ENCODE measurements at places on chromosomes 1 and 21.

- DNase-seq = no peak
Measured at GRCh38 chr21:41894922-41895557, 15.9 kb upstream of the PRDM15 start.

DNA sequence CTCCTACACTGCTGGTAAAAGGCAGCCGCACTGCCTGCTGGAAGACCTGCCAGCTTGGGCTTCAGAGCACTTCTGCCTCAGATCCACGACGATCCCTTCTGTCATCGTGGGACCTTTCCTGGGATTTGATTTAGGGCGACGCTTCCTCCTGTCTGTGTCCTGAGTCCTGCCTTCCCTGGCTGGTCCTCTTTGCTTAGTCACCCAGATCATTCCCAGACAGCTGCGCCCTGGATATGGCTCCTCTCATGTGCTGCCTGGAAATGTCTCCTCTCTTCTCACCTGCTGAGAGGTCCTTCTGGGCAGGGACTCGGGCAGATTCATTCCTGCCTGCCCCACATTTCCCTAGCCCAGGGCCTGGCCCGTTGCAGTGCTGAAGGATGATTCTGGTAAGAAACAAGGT is 72.4 kb upstream of the POU3F1 start:
- DNase-seq = no peak

- no peak for DNase-seq
Measured at GRCh38 chr1:43321331-43321891, 16.2 kb upstream of the MPL start.

DNA sequence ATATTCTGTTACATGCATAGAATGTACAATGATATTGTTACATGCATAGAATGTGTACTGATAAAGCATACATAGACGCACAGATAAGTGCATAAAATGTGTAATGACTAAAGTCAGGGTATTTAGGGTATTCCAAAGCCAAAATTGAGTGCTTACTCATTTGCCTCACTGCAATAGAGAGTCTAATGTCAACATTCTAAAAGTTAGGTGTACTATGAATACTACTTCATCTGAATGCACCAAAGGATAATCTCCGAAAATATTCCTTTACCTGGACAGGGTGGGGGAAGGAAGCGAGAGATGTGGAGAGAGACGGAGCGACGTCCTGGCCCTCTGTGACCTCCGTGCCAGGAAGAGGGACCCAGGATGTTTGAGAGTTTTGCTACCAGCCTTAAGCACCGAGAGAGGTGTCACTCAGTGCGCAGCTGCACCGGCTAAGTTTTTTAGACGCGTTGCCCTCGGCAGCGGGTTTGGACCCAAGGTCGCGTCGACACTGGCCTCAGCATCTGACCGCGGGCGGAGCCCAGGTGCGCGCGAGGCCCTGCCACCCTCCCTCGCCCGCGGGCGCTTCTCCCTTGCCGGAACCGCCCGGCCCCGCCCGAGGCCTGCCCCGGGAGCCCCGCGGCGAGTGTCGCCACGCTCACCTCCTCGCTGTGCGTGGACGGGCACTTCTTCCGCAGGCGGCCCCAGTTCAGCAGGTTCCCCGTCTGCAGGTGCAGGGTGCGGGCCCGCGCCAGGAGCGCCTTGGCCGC is 660 bp downstream of the GCLM start:
- no peak for DNase-seq

GRCh38 chr1:232459826-232460225 is 170.1 kb downstream of the SIPA1L2 start:
- no peak for DNase-seq

GRCh38 chr1:100959502-100960060 is 63.7 kb downstream of the SLC30A7 start:
- no peak for DNase-seq

DNA sequence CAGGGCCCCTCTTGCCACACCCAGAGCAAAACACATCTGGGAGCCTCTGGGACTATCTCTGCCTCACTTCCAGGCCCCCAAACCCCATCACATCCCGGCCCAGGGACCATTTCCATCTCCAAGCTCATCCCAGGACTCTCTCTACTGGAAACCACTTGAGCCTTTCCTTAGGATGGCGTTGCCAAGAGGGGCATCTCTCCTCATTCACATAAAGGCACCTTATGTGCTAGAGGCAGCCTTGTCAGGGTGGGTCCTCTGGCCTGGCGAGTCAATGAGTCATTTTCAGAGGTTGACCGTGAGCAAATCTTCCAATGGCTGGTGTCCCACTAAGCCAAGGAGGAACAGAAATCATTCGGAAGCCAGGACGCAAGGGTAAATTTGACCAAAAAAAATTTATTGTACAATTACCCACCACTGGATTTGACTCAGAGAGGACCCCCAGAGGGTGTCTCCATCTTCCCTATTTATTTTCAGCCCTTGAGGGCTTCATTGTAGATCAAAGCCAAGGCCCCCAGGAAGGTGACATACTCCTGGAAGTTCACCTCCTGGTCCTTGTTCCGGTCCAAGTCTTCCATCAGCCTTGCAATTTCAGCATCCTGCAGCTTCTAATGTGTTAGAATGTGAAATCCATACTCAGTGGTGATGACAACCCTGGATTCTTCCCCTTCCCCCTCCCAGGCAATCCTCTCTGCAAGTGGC is 1.4 kb downstream of the S100A6 start:
- no peak for DNase-seq

DNA sequence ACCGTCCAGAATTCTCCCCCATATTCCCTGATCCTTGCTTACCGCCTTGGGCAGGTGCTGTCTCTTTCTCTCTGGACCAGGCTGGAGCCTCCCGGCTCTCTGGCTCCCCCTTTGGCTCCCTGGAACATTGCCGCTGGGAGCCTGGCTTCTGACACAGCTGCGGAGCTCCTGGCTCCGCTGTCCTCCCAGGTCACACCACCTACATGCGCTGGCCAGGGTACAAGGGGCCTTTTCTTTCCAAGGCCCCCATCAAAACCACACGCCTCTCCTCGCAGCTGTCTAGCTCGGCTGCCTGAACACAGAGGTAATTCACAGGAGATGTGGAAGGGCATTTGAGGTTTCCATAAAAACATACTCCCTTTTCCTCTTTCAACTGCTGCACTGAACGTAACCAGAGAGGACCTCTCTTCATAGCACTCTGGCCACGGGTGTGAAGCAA is 7.5 kb upstream of the ZNF648 start:
- peak; percentile 29 for DNase-seq

- no peak for DNase-seq
Measured at GRCh38 chr1:236287356-236287755, 5.6 kb upstream of the ERO1B start.

GRCh38 chr1:16050328-16050727 is 6.7 kb downstream of the CLCNKB start:
- DNase-seq = no peak

- no peak for DNase-seq
Measured at GRCh38 chr1:170077926-170078325, 3.4 kb upstream of the KIFAP3 start.

GRCh38 chr1:212873518-212873917 is 15.4 kb downstream of the FLVCR1 start:
- no peak for DNase-seq

DNA sequence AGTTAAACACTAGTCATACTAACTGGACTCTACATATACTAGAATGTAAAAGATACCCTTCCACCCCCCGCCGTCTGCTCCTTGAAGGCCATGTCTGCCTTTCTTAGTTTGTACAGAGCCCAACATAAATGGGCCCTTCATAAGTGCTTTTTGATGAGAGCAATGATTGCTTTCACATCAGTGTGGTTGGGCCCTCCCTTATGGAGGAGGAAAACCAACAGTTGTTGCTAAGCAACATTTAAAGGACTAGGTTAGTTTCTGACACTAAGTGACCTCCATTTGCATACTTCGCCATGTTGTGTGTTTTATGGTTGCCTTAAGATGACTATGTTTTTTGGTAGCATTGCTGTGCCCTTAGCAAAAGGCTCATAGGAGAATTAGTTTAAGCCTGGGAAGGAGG is 182.0 kb upstream of the SGIP1 start:
- DNase-seq = peak; percentile 91

- DNase-seq = no peak
Measured at GRCh38 chr1:30437059-30437576, 286.3 kb downstream of the MATN1 start.

DNA sequence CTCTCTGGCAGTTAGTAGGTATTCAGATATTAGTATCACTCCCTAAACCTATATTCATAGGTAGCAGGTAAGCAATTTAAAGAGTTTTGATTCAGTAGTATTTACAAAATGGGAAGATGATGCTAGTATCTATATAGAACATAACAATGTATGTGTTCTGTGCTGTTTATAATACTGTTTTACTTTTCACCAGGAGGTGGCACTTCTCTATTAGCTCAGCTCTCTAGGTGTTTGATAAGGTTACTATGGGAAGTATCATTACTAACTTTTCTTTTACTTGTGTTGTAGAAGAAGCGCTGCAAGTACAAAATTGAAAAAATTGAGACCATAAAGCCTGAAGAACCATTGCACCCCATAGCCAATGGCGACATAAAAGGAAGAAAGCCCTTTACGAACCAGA is 49.4 kb upstream of the FASLG start:
- no peak for DNase-seq

DNA sequence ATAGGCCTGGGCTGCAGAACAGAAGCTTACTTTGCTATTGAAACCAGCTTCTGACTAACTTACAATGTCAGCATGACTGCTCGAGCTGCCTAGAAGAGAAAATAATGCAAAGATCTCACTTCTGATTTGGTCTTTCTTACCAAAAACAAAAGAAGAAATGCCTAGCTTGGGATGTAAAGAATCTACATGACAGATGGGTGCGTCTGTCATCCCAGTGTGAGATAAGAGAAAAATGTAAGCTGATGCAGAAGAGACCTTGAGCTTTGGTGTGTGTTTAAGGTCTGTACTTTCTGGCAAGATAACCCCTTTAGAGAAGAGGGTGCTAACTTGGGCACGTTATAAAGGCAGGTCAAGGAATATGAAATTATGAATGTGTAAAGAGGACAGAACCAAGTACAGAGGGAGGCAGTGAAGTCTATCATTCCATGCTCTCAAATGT is 3.6 kb downstream of the FAM20B start:
- no peak for DNase-seq

GRCh38 chr1:169250795-169251194 is 116.8 kb downstream of the NME7 start:
- no peak for DNase-seq

DNA sequence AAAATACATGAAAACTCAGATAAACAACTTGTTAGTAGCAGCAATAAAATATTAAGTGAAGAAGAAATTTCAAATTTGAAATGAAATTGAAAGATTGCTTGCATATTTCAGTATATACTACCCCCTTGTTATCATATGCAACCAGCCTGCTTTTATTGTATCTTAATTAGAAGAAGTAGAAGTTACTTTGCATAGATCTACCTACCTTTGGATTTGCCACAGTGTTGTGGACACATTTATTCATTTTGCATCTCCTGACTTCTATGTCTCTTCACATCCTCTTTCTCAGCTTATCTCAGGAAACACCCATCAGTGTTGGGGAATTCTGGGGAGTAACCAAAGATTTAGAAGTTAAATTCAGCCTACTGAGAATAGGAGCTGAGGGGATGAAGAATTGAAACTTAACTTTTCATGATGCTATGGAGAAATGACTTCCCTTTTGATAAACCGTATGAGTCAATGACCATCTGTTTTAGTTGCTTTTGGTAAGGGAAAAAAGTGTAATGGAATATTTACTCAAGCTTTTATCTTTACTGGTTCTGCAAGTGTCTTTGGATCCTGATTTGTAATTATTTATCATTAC is 96.9 kb downstream of the RGL1 start:
- DNase-seq = no peak

GRCh38 chr1:224054012-224054411 is 59.9 kb upstream of the FBXO28 start:
- no peak for DNase-seq

DNA sequence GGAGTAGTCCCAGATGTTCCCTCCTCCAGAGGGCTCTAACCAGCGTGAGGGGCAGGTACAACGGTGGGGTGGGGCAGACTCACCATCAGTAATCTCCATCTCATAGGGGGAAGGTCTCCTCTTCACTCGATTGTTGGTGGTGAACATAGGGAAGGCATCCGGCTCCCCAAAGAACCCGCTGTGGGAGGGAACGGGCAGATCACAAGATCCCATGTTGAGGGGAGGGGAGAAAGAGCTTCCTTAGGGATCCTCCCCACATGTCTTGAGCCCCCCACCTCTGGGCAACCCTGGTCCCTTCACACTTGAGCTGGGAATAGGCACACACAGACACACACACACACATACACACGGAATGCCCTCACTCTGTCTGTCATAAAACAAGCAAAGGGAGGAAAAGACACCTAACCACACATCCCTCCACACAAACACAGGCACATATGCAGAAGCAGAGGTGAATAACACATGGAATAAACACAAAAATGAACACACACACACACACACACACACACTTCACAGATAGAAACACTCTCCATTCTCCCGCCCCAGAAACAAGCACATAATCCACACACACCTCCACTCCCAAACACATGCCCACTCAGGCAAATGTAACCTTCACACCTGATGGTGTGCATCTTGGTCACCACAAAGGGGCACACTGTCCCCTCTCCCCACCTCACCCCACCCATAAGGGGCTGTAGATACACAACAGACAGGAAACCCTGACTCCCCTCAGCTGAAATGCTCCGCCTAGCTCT is 7.9 kb downstream of the TAL1 start:
- DNase-seq = no peak

- no peak for DNase-seq
Measured at GRCh38 chr1:156848461-156849150, 10.3 kb downstream of the INSRR start.

DNA sequence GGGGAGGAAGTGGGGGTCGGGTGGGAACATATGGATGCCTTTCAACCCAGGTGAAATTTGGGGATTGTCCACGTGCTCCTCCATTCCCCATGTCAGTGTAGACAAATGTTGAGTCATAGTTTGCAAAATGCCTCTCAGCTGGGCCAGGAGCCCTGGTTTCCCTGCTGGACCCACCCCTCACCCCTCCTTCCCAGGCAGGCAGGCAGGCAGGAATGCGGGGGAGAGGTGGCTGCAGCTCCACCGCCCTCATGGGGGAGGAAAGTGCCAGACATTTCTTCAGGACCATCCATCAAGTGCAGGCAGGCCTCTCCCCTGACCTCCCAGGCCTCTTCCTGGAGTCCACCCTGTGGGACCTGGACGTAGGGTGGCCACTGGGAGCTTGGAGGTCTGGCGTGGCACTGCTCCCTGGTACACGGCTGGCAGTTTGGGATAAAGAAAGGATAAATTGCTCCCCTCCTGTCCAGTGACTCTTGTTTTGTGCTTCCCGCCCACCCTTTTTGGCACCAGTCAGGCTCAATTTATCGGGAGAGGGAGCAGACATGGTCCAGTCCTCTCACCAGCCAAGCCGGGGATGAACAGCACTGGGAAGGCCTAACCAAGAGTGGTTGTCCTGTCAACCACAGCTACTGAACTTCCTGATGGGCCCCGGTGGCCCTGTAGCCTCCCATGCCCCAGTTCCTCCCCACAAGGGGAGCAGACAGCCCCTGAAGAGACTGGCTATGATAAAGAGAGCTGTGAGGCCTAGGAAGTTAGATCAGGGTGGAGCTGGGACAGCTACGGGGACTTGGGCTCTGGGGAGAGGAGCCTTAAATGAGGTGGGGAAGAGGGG is 18.9 kb downstream of the NPR1 start:
- DNase-seq = no peak

DNA sequence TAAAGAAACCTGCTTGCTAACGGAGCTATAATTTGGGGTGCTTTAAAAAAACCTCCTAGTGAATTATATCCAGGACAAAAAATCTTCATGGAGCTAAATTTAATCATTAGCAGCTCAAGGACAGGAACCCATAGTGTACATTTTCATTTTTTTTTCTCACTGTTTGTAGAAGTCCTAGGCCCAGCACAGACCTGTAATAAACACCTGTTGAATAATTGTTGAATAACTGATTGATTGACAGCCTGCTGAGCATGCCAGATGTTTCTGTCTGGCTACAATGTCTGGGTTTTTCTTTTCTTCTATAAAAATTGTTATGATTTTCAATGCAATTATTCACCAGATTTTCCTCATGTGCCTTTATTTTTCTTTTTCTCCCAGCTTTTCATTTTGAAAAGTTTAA is 10.9 kb upstream of the GALNT2 start:
- no peak for DNase-seq
